Activated T-cell treated with anti-CD3 and anti-CD28 coated beads, Interleukin-2, amount 50 U/mL, for 24 hours (primary cell): ENCODE measurements at places on chromosomes 1 and 21.
A peak's percentile ranks its signal among the peaks of the same experiment; 100 is the strongest.

DNA sequence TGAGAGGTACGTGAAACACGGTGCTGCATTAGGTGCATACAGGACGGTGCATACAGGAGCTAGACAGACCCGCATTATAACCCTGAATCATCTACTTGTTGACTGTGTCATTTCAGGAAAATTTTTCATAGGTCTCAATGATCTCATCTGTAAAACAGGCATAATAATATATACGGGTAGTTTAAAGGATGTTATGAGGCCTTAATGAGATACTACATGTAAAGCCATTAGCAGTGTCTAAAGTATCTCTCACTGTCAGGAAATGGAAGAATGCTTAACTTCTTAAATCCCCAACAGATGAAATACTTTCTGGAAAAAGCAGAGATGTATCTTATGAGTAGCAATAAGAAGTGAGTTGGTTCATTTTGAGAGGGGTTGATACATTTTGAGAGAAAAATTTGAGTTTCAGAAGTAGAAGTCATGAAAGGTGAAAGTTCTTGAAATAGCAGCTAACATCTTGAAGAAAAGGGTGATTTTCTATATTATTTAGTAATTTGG is 669.6 kb downstream of the PTPRC start:
- peak overlapping the region; percentile 85 for H3K27ac ChIP-seq
- H3K36me3 ChIP-seq, result no peaks in the 10 kb centered on the region
- no peak for DNase-seq
- H3K4me3 ChIP-seq, result no peak overlapping the region
- H3K4me1 ChIP-seq, result peaks cover 41% of the 10 kb centered on the region

- H3K4me1 ChIP-seq, result no peaks in the 10 kb centered on the region
- no peak overlapping the region for H3K27ac ChIP-seq
- no peak for DNase-seq
- no peaks in the 10 kb centered on the region for H3K27me3 ChIP-seq
These were observed 25.4 kb downstream of the GADD45A start for GRCh38 chr1:67710417-67710816.

- H3K27me3 ChIP-seq, result peaks cover 13% of the 10 kb centered on the region
- H3K27ac ChIP-seq, result no peak overlapping the region
- H3K36me3 ChIP-seq, result no peaks in the 10 kb centered on the region
- no peak overlapping the region for H3K4me3 ChIP-seq
- no peaks in the 10 kb centered on the region for H3K4me1 ChIP-seq
- no peak for DNase-seq
These were observed 156.2 kb downstream of the TPR start for GRCh38 chr1:186218654-186219352.

GRCh38 chr1:239823852-239824251 is 267.8 kb upstream of the FMN2 start:
- no peaks in the 10 kb centered on the region for H3K4me1 ChIP-seq
- DNase-seq, result no peak
- no peak overlapping the region for H3K27ac ChIP-seq
- no peaks in the 10 kb centered on the region for H3K36me3 ChIP-seq

GRCh38 chr1:24932725-24933294 is 2.7 kb upstream of the RUNX3 start:
- H3K4me1 ChIP-seq, result peaks cover 71% of the 10 kb centered on the region
- H3K36me3 ChIP-seq, result peaks cover 86% of the 10 kb centered on the region
- H3K4me3 ChIP-seq, result peak overlapping the region; percentile 60
- H3K27me3 ChIP-seq, result no peaks in the 10 kb centered on the region

- H3K4me1 ChIP-seq, result no peaks in the 10 kb centered on the region
- no peaks in the 10 kb centered on the region for H3K27me3 ChIP-seq
- H3K36me3 ChIP-seq, result no peaks in the 10 kb centered on the region
These were observed 55.6 kb downstream of the TCP10L start for GRCh38 chr21:32529679-32530078.

GRCh38 chr1:94951509-94952208 is 24.7 kb upstream of the CNN3 start:
- no peak for DNase-seq
- no peaks in the 10 kb centered on the region for H3K27me3 ChIP-seq
- H3K4me3 ChIP-seq, result no peak overlapping the region
- no peak overlapping the region for H3K27ac ChIP-seq
- H3K4me1 ChIP-seq, result no peaks in the 10 kb centered on the region

DNA sequence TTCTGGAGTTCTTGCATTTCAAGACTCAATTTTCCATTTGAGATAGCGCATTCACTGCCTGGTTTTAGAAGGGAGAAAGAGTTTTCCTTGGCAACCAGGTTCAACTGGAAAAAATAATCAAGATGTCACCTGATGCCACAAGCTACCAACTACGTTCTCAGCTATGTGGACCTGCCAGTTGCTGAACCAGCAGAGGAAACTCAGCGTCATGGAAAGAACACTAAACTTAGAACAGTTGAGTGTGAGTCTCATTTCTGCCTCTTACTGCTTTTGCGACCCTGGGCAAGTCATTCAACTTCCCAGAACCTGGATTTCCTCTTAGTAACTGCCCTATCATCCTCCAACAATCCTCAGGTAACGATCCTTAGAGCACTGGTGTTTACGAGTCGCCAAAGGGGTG is 373.0 kb upstream of the ESRRG start:
- no peaks in the 10 kb centered on the region for H3K4me1 ChIP-seq
- H3K27me3 ChIP-seq, result peaks cover 16% of the 10 kb centered on the region
- H3K27ac ChIP-seq, result no peak overlapping the region
- H3K36me3 ChIP-seq, result no peaks in the 10 kb centered on the region
- H3K4me3 ChIP-seq, result no peak overlapping the region

- H3K4me1 ChIP-seq, result peaks cover 28% of the 10 kb centered on the region
- H3K36me3 ChIP-seq, result no peaks in the 10 kb centered on the region
- DNase-seq, result peak; percentile 46
- no peak overlapping the region for H3K4me3 ChIP-seq
These were observed 454.6 kb upstream of the RUNX1 start for GRCh38 chr21:35503671-35504070.

- no peaks in the 10 kb centered on the region for H3K27me3 ChIP-seq
- DNase-seq, result no peak
- peaks cover 88% of the 10 kb centered on the region for H3K36me3 ChIP-seq
- H3K4me1 ChIP-seq, result peaks cover 1% of the 10 kb centered on the region
- H3K27ac ChIP-seq, result peak overlapping the region; percentile 52
These were observed 117.1 kb downstream of the ZZZ3 start for GRCh38 chr1:77565321-77565720.

GRCh38 chr1:10626131-10626731 is 151.5 kb downstream of the PEX14 start:
- no peaks in the 10 kb centered on the region for H3K27me3 ChIP-seq
- H3K27ac ChIP-seq, result no peak overlapping the region
- H3K4me1 ChIP-seq, result no peaks in the 10 kb centered on the region
- H3K36me3 ChIP-seq, result peaks cover 66% of the 10 kb centered on the region
- no peak overlapping the region for H3K4me3 ChIP-seq

- no peak for DNase-seq
- H3K4me3 ChIP-seq, result no peak overlapping the region
- no peak overlapping the region for H3K27ac ChIP-seq
- H3K27me3 ChIP-seq, result peaks cover 1% of the 10 kb centered on the region
- no peaks in the 10 kb centered on the region for H3K4me1 ChIP-seq
These were observed 86.2 kb downstream of the DAB1 start for GRCh38 chr1:57337623-57338022.

- H3K4me3 ChIP-seq, result no peak overlapping the region
- H3K36me3 ChIP-seq, result no peaks in the 10 kb centered on the region
- no peaks in the 10 kb centered on the region for H3K27me3 ChIP-seq
- DNase-seq, result no peak
- no peak overlapping the region for H3K27ac ChIP-seq
These were observed 226.7 kb downstream of the KCNT2 start for GRCh38 chr1:196381544-196381943.

GRCh38 chr21:26130249-26130881 is 40.2 kb downstream of the APP start:
- no peak overlapping the region for H3K4me3 ChIP-seq
- H3K27ac ChIP-seq, result no peak overlapping the region
- no peaks in the 10 kb centered on the region for H3K27me3 ChIP-seq
- DNase-seq, result no peak
- peaks cover 16% of the 10 kb centered on the region for H3K4me1 ChIP-seq
